ENCODE measurements at places on chromosomes 7 and 10. TPM values are rescaled to one million over a fixed set of nuclear protein-coding genes. Genes with fewer than 3 reads are reported as not detected.

Gene PTN
- not detected for total RNA-seq

Gene BHLHA15
- total RNA-seq = not detected

Gene WDR86
- 9.7 TPM for total RNA-seq

Gene SFTPD
- not detected for total RNA-seq

Gene PON1
- not detected for total RNA-seq

All from naive thymus-derived CD4-positive, alpha-beta T cell (primary cell).